NCI-H345 (cell line): ENCODE measurements at places on chromosomes 1 and 21.

GRCh38 chr1:160238408-160238807 lies 23.9 kb downstream of the DCAF8 start:
- DNase-seq = no peak

DNA sequence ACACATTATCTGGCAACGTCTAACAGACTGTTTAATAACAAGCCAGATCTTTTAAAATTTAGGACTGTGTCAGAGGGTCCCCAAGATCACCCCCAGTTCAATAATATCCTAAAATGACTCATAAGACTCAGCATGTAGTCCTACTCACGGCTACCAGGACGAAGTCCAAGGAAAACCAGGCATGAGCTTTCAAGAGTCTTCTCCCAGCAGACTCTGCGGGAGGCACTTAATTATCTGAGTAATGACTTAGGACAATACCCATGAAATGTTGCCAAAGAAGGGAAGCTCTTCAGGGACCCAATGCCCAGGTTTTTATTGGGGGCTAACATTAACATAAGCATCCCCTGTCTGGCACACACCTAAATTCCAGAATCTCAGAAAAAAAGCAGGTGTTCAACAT lies 7.0 kb downstream of the HFM1 start:
- DNase-seq = no peak

GRCh38 chr1:11550664-11551283 lies 71.8 kb downstream of the DISP3 start:
- no peak for DNase-seq

DNA sequence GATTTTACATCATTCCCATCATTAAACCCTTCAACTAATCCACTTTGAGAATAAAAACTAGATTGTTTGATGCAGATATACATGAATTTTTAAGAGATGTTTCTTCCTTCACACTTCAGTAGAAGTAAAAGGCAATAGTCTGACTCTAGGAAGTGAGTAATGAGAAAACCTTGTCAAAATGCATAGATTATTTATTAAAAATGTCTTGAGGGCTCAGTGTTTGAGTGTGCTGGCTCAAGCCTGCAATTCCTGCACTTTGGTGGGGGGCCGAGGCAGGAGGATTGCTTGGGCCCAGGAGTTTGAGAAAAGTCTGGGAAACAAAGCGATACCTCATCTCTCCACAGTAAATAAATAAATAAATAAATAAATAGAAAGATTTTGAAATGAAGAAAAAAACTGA lies 177.1 kb downstream of the NEGR1 start:
- no peak for DNase-seq
